ENCODE measurements at places on chromosomes 12 and 14.

DNA sequence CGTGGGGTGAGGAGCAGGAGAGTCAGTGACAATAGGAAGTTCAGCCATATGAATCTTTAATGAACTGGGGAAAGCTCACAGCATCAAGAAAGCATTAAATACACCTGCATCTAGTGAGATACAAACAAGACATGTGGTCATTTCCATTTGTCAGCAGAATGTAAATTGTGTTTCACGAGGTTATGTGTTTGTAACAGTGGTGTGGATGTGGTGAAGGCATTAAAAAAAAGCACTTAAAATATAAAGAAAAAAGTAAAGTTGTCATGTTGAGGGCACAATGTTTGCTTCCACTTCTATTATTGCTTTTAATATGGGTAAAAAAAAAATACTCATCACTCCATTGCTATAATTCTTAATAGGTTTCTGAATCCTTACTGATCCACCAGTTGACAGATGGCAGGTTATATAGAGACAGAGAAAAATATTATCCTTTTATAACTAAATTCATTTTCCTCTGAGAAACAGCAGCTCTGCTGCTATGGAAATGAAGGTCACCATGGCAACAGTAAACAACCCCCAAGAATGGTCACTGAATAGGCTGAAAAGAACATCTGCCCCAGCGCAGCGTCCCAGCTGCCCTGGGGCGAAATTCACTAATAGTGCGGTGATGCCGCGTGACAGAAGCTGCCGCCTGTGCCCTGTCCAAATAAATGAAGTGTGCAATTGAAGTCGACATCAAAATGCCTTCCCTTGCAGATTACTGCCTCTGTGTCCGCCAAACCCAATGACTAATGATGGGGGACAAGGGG, 226.1 kb downstream of the FOXN3 start:
- DNase-seq = no peak

GRCh38 chr12:27953348-27953747, 19.2 kb downstream of the PTHLH start:
- DNase-seq = no peak

DNA sequence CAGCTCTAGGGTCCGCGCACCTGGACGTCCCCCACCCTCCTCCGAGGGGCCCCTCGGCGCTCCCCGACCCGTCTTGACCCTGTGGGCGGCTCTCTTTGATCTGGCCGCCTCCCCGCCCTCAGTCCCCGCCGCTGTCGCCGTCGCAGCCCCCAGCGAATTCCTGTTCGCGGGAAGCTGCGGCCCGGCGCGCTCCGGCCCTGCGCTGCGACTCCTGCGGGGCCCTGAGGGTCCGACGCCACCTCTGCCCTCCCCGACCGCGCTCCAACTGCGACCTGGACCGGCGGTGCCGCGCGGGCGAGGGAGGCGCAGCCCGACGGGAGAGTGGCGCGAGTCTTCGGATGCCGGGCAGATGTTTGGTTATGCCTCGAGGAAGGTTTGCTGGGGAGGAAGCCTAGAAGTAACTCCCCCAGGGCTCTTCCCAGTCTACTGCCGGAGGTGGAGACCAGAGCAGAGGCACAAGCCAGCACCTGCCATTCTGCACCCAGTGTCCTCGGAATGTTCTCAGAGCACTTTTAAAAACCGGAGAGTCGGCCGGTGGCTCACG, 440 bp upstream of the ISM2 start:
- DNase-seq = no peak

DNA sequence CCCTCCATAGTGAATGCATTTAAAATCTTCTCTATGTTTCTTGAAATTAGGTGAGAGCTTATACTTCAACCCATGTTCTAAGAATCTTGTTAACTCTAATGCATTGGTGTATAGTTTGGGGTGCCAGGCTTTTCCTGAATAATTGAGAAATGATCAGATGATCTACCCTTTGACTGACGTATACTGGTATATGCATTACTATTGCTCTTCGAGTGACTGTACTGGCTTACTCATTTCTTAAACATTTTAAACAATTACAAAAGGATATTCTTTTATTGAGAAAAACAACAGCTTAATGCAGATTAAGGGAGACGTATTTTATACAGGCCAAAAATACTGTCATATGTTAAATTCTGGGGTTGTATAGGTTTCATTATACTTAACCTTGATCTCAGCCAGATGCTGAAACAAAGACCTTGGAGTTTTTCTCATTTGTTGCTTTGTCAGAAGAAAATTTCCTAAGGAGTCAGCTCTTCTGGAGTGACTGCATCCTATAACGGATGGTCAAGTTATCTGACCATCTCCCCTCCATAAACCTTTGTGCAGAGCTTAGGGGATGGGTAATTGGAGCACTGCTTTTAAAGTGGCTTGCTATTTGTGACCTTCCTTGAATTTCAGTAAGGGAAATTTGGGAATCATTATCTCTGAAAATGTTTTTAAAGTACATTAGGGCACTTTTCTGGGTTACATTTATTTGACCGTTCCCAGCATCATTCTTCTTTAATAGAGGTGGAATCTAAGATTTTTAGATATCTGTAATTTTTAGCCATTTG, 507.6 kb downstream of the PCNX1 start:
- no peak for DNase-seq

DNA sequence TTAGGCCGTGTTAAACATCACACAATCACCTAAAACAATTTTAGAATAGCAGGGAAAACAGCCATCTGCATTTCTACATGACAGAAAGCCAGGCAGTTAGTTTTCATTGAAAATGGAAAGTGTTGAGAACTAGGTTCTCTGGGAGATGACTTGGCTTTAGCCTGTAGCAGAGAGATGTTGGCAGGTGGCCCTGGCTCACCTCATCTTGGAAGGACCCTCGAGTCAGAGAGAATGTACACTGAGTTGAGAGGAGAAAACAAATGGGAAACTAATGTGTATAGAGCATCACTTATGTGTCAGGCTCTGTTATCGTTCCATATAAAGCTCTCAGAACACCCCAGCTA, 51.9 kb downstream of the SUSD6 start:
- no peak for DNase-seq

DNA sequence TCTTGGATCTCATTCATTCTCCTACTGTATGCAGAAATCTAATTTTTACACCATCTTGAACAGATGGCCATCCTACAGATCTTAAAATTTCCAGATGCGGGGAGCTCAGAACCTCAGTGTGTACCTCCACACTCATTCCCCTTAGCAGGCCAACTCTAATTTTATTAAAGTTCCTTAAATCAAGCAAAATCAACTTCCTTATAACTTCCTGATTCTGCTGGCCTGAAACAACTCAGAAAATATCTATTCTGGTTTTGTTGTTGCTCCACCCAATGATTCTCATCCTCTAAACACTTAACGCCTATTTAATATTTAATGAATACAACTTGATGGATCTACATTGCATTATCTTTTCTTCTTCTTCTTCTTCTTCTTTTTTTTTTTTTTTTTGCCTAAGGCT, 3.1 kb downstream of the EMP1 start:
- DNase-seq = no peak

DNA sequence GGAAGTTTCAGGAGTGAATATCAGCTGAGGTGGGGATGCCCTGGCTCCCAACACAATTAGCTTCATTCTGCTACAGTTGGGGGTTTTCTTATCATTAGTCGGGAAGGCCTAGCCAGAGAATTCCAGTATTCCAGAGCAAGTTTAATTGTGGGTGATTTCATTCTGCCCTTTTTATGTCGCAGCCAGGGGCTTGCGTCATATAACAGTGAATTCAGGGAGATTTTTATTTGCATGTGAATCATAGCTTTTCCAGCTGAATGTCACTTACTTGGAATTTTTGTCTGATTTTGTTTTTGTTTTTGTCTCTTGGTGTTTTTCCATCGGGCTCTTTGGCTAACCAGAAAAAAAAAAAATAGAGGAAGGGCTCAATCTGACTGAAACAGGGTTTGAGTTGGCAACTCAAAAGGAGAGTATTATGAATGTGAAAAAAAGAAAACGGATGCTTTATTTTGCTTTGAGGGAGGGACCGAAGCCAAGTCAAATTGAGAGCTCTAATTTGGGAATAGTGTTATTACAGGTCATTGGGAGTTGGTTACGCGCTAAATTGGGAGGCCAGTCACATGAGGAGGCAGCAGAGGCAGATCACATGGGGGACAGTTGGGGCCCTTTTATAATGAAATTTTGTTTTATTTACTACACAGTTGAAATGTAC, 119.4 kb downstream of the SAMD4A start:
- peak; percentile 91 for DNase-seq

GRCh38 chr12:22318108-22318737, 16.3 kb downstream of the ST8SIA1 start:
- peak; percentile 25 for DNase-seq

GRCh38 chr12:49055978-49056754, 4.4 kb downstream of the KMT2D start:
- DNase-seq = peak; percentile 82

- no peak for DNase-seq
Measured at GRCh38 chr14:103543140-103543539, 14.1 kb downstream of the TRMT61A start.

DNA sequence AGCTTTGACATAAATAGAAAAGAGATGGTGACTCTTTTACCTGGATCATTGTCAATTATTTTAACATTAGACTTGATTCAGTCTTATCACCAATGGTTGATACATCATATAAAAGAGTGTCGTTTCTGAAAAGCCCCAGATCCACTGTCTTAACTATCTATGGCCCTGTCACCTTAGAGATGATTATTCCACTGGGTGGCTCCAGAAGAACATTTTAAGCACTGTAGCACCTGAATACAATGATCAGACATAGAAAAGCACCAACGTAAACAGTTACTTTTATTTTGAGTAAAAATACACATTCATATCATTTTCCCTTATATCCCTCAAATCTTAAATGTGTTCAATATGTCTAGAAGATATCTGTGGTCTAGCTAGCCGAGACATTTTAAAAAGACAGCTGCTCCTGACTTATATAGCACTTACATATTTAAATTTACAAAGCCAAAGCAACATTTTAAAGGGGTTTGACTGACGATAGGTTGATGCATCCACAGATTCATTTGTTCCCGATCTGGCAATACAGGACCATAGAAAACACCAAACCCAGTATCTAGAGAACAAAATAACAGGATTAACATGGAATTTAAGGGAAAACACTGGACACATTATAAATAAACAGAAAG, 32.9 kb downstream of the TSPAN8 start:
- DNase-seq = no peak
